ENCODE measurements at places on chromosomes 1 and 21.

DNA sequence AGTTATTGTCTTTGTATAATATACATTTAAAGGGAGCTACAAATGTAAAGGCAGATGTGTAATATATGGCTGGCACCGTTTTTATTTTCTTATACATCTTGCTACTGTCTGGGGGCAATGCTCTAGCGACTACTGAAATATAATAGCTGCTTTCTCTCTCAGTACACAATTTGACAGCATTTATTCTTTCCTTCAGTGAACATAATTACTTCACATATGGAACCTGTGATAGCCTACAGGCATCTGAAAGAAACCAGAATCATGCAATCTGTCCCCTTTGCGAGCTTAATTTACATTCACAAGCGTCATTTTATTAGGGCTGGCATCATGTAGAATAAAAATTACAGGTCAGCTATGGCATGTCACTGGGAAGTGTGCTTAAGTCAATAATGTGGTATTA lies 557.5 kb upstream of the PTBP2 start:
- no peak for DNase-seq

GRCh38 chr1:173149887-173150286 lies 57.2 kb downstream of the TNFSF4 start:
- DNase-seq, result no peak

GRCh38 chr1:818618-819291 lies 105.0 kb upstream of the SAMD11 start:
- no peak for DNase-seq

- DNase-seq, result peak; percentile 15
These were observed 14.7 kb upstream of the CFAP126 start for GRCh38 chr1:161382214-161383019.

- no peak for DNase-seq
These were observed 85.7 kb upstream of the CCDC190 start for GRCh38 chr1:162946701-162947100.

- DNase-seq, result peak; percentile 83
These were observed 68.1 kb downstream of the URB2 start for GRCh38 chr1:229694053-229694693.

- no peak for DNase-seq
These were observed 8.7 kb downstream of the PTCH2 start for GRCh38 chr1:44834328-44834727.

DNA sequence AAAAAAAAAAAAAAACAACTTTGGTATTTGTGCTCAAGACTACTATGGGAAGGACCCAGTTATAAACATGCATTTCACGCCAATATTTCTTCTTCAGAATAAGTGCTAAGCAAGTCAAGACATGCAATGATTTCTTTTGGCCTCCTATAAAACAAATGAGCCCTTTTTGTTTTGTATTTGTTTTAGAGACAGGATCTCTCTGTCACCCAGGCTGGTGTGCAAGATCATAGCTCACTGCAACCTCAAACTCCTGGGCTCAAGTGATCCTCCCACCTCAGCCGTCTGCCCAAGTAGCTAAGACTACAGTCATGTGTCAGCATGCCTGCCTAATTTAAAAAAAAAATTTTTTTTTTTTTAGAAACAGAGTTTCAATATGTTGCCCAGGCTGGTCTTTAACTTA lies 348.7 kb downstream of the PCP4 start:
- no peak for DNase-seq

DNA sequence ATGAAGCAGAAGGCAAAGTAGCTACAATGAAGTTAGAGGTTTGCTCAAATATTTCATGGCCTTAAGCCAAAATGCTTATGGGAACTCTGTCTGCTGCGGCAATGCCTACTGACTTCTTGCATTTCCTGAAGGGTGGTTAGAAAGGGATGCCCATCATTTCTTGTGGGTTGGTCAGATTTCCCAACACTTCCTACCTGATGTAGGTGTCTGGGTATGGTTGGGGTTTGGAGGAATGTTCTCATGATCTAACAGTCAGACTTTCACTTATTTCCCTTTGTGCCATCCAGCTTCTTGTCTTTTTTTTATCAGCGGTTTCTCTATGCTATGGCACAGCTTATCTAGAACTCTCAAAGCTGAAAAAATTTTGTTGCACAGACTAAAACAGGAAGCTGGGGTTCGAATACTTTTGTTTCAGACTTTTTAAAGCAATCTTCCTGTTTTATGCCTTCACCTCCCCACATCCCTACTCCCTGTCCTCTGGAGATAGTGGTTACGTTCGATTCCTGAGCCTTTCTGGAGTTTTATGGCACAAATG lies 307.7 kb downstream of the USP25 start:
- no peak for DNase-seq

DNA sequence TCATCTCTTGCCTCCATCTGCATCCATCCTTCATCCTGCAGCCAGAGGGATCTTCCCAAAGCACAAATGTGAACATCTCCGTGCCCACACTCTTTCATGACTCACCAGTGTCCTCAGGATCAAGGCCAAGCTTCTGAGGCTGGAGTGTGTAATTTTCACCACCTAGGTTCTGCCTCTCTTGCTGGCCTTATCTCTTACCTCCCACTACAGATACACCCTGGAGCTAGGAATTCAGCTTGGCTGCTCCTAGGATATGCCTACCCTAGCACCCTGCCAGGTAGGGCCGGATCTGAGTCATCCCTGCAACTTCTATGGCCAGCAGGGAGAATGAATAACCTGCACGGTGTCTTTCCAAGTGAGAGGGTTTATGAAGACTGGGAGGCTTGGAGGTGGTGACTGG lies 208.7 kb upstream of the CSF3R start:
- DNase-seq, result no peak

GRCh38 chr1:85615586-85616363 lies 35.2 kb downstream of the CCN1 start:
- no peak for DNase-seq

Measured in NCI-H1436 treated with DMSO at 0.1 percent for 48 hours (cell line).